G401 (cell line): ENCODE measurements at places on chromosomes 2 and 18.

GRCh38 chr2:241950413-241951315, 81.1 kb downstream of the RTP5 start:
- peak; percentile 67 for DNase-seq

DNA sequence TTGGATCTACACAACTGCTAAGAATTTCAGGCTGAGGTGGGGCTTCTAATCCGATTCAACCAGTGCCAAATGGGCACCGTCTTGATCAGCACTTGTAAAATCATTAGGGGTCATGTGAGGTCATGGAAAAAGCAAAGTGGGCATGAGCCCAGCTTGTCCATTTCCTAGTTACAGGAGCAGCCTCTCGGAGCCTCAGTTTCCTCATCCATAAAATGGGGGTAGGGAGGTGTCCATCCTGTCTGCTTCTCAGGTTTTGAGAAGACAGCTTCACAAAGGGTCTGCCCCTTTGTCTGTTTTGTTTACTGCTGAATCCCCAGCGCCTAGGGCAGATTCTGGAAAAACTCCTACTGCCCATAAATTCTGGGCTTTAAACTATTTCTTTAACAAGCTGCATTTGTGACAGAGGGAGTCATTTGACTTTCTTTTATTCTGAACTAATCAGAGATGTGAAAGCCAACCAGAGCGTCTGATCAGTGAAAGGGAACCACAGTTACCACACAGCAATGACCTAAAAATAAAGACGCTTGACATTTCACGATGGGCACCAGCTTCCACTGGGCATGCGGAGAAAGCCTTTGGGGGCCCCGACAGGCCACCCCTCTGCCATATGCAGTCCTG, 38.9 kb downstream of the DNMT3A start:
- DNase-seq, result no peak

DNA sequence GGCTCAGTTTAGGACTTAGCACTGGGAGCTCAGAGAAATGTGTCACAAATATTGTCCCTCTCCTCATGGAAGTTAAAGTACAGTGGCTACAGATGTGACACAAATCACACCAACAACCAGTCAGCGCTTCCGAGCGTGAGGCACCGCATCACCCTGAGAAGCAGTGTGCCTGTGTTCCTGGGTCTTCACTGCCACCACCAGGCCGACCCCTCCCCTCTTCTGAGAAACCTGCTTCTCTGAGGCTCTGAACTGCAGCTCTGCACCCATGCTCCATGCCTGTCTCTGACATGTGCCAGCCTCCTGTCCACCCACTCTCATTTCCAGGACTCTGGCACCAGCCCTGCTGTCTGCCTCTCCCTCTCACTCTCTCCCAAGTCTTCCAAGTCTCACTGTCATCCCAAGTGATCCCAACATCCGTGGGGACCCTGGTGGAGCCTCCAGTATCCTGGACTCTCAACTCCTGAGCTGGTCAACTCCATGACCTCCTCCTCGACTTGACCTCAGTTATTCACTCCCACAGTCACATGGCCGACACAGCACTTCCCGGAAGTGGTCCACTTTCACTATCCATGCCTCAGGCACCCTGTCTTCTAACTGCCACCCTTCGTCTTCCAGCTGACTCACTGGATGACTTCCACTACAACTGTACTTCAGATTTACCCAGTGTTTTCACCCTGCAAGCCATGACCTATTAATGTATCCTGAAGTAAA, 73.5 kb downstream of the FBXO15 start:
- no peak for DNase-seq

DNA sequence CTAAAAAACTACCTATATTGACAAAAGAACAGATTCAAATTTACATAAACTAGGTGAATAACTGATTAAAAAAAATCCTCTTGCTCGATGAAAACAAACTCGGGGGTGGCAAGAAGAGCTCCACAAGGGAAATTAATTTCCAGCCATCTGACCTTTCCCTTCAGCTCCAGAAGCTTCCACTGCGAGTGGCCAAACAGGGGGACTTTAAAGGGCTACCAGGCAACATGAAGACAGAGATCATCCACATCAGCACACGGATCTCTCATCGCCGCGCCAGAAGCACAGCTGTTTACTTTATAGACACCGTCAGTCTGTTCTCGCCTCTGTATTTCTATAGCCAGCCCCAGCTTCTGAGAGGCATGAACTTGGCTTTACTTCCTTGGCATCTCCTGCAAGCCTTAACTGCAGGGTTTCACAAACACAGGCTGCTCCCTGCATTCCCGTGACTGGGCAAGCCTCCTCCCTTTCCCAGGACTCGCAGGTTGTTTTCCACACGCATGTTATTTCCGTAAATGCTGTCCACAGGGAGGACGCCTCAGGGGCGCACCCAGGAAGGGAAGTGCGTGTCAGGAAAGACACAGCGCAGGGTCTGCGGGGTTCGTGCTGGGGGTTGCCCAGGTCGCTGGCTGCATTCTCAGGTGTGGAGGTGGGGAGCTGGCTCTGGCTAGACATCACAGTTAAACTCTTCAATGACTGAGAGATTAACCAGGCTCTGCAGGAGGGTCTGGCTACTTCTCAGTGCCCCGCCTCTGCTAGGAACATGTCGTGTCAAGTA, 85.0 kb downstream of the USP40 start:
- DNase-seq, result peak; percentile 78

GRCh38 chr2:172572981-172573380, 17.1 kb downstream of the PDK1 start:
- no peak for DNase-seq

DNA sequence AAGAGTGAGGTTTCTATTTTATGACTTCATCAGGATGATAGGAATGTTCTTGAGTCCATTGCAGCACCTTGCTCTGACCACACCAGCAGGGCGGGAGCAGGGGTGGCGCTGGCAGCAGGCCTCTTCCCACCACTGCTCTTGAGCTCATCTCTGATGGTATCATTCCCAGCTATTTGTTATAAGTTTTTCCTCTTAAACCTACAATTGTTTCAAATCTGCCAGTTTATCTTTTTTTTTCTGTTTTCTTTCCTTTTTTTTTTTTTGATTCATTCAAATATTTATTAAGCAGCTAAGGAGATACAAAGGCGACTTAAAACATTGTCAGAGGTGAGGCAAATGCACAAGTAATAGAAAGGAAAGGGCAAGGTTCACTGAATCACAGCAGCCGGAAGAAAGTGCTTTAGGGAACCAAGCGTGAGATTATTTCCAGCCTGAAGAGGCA, 28.7 kb downstream of the NIFK start:
- DNase-seq, result no peak

DNA sequence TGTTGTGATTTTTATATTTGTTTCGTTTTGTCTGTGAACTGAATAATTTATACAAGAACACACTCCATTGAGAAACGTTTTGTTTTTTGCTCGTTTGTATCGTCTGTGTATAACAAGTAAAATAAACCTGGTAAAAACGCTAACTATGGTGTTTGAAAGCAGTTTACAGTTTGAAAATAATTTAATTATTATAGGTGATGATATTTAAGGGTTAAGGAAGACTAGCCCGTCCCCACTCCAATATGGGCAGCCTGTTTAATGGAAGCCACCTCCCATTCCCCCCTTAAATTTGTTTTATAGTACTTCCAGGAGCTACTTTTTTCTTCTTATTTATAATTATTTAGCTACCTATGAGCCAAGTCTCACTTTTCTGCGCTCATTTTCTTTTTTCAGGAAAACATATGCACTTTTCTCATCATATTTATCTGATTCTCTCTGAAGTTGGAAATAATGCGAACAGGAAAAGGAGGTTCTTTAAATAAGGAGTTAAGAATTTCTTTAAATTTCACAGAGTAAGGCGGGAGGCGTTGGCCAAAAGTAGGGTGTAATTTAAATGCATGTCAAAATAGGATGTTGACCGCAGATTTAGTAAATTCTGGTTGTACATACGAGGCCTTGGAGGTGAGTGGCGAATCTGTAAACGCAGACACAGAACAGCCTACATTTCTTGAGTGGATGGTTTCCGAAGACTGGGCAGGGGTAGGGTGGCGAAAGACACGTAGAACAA, 9.8 kb downstream of the TBR1 start:
- DNase-seq, result no peak

DNA sequence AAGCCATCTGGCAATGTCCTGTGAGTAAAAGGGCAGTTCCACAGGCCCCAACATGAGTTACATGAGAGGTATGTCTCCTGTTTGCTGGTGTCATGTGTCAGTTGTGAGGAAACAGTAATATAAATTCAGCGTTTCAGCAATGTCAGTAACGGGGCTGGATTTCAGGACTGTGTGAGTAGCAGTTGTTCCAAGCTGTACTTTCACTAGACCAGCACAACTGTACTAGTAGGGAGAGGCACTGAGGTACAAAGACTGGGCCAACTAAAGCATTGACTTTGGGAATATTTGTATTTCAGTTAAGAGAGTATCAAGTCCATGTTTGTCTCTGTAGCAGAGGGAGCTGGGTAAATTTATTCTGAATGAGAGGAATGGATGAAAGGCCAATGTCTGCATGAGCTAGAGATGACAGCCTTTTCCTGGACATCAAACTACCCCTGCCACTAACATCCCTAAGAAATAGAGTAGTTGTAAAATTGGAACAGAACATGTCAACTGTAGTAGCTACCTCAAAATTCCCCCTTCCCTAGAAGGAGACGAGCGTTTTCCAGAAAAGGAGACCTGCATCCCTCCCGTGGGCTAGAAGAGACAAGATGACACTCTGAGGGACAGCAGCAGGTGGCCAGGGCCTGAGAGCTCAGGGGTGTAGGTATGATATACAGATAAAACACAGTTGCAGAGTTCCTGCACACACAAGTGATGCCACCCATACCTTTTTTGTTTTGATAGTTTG, 24.4 kb downstream of the EIF4E2 start:
- DNase-seq, result no peak

DNA sequence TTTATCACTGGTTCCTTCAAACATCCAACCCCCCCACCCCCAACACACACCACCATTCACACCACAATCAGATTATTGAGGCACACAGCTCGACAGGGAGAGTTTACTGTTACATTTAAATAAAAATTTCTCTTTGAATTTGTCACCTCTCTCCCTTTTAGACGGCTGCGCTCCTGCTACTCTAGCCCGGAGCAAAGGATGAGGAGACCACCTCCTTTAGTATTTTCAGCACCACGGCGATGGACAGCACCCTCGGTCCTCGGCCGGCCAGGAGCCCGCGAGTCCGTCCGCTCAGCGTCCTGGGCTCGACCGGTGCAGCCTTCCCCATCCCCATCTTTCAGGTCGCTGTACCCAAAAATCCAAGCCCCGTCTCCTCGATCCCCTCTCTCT, 892 bp downstream of the CELF4 start:
- peak; percentile 51 for DNase-seq

DNA sequence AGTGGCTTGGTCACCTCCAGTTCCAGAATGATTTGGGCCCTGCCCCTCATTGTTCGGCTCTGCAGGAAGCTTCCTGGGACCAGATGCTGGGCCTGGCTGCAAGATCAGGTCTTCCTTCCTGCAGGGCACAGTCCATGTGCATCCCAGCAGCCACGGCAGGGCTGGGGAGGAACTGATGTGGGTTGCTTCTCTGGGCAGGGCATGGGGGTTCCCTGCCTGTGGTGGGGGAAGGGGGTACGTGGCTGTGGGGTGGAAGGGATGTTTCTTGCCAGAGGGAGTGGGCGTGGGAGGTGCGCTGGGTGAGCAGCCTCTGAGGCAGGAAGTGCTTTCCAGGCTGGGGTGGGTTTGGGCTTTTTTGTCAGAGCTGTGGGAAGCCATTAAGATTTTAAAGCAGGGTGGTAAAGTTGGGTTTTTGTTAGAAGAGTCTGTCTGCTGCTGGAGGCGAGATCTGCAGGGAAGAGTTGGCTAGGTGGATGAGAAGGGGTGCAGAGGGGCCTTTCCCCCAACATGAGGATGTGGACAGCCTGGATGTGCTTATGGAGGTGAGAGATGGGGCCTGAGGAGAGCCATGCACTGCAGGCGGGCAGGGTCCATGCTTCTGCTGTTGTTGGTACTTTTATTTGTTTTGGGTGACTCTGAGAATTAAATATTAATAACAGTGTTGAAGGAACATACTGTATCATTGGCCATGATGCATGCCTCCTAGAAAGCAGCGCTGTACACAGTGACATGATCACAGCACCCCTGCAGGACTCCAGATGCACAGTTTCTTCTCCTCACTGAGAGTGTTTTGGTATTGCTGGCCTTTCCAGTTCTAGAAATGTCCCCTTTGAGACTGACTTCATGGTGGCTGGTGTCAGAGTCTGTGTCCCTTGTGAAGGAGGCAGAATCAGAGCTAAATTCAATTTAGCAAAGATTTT, 45.3 kb downstream of the DGKD start:
- DNase-seq, result peak; percentile 17

- no peak for DNase-seq
Measured at GRCh38 chr18:61448316-61448715, 115.1 kb downstream of the CDH20 start.

GRCh38 chr2:211270257-211270656, 713.9 kb downstream of the CPS1 start:
- DNase-seq, result no peak

DNA sequence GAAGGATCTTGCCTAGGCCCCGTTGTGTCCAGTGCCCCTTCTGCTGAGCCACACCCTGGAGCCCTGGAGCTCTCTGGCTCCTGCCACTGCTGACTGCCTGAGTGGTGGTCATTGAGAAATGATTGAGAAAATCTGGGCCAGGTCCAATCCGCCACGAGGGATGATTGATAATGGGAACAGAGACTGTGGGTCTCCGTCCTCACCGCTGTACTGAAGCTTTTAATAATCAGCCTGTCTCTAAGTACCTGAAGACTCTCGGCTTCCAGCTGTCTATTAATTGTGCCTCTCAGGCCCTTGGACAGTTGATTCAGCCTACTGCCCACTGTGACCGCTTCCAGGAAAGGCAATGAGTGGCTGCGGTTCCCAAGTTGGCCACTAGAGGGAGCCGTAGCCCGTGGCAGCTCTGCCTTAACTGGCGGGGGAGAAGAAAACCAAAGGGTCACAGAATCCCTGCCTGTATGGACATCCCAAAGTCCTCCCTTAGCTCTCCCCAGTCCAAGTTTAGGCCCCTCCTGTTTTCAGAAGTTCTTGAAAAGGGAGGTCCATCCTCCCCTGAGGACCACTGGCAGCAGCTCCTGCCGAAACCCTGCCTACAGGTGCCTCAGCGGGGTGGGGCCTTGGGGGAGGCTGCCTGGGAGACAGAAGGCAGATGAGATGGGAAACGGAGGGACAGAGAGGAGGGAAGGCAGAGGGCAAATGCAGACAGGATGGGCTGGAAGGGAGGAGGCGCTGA, 213.6 kb downstream of the TNS1 start:
- DNase-seq, result peak; percentile 65

DNA sequence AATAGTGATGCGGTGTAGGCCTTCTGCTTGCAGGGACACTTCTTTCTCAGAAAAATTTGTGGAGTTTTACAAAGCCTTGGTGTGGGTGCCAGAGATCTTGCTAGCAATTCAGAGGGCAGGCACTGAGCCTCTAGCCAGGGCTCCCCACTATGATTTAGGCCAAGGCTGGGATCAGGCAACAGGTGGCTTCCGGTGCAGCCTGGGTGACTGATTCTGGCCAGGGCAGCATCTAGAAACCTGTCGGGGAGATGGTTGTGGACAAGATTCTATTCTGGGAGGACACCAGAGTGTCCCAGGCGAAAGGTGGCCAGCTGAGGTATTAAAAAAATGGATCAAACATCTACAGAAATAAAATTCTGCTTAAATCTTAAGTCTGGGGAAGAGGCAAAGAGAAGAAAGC, 21.5 kb upstream of the TNP1 start:
- DNase-seq, result no peak

- DNase-seq, result no peak
Measured at GRCh38 chr18:6478121-6478520, 63.4 kb upstream of the L3MBTL4 start.
